ENCODE measurements at places on chromosomes 1 and 21.

DNA sequence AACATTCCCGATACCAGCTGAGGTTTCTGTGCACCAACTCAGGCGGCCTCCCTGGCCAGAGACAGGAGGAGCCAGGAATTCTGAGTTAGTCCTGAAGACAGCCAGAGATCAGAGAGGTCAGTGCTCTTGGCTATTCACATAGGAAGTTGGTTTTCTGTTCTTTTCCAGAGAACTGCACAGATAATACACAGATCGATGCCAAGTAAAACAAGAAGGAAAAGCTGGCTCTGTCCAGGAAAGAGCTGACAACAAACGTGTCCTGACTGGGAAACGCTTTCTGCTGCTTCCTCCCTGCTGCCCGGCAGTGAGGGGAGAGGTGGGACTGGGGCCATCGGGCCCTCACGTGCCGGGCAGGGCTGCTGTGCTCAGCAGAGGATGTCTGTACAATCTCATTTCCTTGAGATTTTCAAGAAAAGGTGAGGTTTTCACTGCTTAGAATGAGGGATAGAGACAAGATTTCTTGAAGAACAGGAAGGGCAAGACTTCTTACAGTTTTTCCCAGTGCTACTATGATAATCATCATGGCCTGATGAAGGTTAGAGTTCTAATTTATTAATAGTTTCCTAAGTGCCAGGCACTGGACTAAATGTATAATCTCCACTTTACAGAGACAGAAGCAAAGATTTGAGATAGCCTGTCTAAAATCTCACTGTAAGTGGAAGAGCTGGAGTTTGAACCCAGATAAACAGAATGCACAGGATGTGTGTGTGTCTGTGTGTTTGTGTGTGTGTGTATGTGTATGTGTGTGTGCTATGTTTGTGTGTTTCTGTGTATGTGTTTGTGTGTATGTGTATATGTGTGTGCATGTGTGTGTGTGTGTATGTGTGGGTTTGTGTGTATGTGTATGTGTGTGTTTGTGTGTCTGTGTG, 211.0 kb upstream of the RAB4A start:
- DNase-seq, result no peak

- DNase-seq, result no peak
These were observed 3.9 kb upstream of the P3R3URF start for GRCh38 chr1:46180082-46180616.

DNA sequence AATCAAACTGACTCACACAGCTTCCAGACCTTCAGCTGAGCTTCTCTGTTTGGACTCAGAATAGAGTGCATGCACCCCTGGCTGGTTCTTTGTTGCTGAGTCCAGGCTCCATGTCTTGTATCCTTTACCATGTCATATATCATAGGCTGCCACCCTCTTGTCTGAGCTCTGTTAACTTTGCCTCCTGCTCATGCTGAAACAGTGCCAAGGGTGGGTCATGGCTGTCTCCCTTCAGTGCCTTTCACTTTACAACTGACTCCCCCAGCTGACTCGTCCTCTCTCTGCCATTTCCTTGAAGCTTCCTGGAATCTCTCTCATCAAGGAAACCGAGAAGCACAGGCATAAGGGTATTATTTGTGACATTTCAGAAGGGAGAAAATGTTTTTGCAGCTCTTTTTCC, 885.3 kb downstream of the TTLL7 start:
- no peak for DNase-seq

- no peak for DNase-seq
These were observed 325.1 kb downstream of the RRAGC start for GRCh38 chr1:38534473-38534823.
